WTC11 (cell line): ENCODE measurements at places on chromosomes 1 and 21. TPM values are rescaled to one million over a fixed set of nuclear protein-coding genes. Genes with fewer than 3 reads are reported as not detected.

DNA sequence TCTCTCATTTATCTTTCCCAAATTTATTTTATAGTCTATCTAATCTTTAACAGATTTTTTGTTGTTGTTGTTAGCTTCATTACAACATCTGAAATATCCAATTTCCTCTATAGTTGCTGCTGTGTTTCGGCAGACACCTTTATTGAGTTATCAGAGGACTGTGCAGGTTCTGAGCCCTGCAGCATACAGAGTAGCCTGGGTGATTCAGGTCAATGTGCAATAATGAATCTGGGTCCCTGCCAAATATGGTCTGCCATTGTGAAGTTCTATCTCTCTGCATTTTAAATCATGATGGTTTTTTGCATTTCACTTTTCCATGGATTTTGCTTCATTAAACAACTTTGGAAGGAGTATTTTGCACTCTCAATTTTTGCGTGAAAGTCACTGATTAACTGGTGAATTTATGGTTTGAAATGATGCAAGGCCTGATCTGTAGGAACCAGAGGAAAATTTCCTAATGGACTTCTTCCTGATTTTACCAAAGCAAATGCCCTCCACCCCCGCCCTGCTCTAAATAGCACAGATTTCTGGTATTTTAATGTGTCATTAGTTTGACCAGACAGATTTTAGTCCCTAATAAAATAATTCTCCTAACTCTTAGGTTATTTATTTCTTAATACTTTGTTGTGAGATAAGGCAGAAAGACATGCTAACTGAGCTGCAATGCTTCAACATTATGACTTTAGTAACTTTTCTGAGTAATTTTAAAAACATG, 402.3 kb downstream of the PTBP2 start:
- no peaks in the 10 kb centered on the region; the same call in none of the 2 replicates for H3K27me3 ChIP-seq

GRCh38 chr1:151048645-151049032, 1.1 kb downstream of the C1orf56 start:
- H3K27me3 ChIP-seq: no peaks in the 10 kb centered on the region
- H3K27ac ChIP-seq: no peak overlapping the region
- peaks cover 19% of the 10 kb centered on the region for H3K36me3 ChIP-seq
- DNase-seq: no peak

The GJA9 gene
- total RNA-seq: not detected in 3 replicates

The FAM229A gene
- 6.7 to 10.4 TPM (median 9.4 TPM) in 3 replicates for total RNA-seq

The GPA33 gene
- total RNA-seq: 0.25 to 0.63 TPM (median 0.27 TPM) in 3 replicates

DNA sequence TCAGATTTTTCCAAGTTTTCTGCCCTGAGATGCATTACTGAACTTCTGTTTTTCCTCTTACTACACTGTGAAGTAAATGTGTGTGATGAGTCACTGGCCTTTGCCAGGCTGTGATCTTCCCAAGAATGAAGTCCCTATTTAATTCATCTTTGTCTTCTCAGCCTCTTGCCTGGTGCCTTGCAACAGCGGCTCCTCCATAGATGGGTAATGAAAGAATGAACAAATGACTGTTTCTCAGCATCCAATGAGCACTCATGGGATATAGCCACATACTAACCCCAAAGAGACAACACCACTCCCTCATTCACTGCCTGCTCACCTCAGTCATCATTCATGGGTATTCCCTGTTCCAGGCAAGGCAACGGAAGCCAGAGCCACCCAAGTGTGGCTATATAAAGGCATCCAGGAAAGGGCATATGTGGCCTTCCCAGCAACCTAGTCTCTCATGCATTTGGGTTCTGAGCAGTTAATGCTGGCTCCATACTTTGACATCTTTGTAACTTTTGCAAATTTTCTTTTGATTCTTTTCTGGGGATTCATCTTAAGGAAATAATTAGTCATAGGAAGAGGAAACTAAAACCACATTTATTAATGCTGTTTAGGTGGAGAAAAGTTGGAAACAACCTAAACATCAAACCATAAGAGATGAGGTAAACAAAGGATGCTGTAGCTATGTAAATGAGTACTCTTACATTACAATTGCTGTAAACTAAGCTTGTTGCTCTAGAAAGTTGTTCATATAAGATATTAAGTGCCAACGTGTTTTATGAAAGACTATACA, 71.9 kb downstream of the HIVEP3 start:
- no peak for DNase-seq
- peaks cover 28% of the 10 kb centered on the region for H3K4me1 ChIP-seq
- H3K36me3 ChIP-seq: no peaks in the 10 kb centered on the region
- no peak overlapping the region for H3K4me3 ChIP-seq
- no peak overlapping the region for H3K27ac ChIP-seq

- 0 out of 2 replicates have a peak, but pooled peaks cover 1% of the 10 kb centered on the region for H3K36me3 ChIP-seq
- no peak overlapping the region for H3K4me3 ChIP-seq
- DNase-seq: no peak
- peaks cover 35% of the 10 kb centered on the region for H3K4me1 ChIP-seq
Measured at GRCh38 chr21:29613021-29613420, 314.3 kb downstream of the BACH1 start.

GRCh38 chr21:43859747-43860214, 5.2 kb upstream of the AGPAT3 start:
- no peak overlapping the region for H3K4me3 ChIP-seq
- DNase-seq: no peak
- H3K27me3 ChIP-seq: peaks cover 13% of the 10 kb centered on the region
- no peaks in the 10 kb centered on the region for H3K36me3 ChIP-seq
- H3K4me1 ChIP-seq: peaks cover 10% of the 10 kb centered on the region

The LCK gene
- total RNA-seq: 51.0 to 60.5 TPM (median 57.0 TPM) in 3 replicates

The FCRL6 gene
- not detected in 3 replicates for total RNA-seq

GRCh38 chr1:52364235-52364839, 1.7 kb downstream of the CC2D1B start:
- H3K27me3 ChIP-seq: no peaks in the 10 kb centered on the region; the same call in 1 of the 2 replicates
- DNase-seq: no peak
- peaks cover 25% of the 10 kb centered on the region for H3K4me1 ChIP-seq

The TRAPPC3 gene
- total RNA-seq: 48.9 to 52.5 TPM (median 52.0 TPM) in 3 replicates

DNA sequence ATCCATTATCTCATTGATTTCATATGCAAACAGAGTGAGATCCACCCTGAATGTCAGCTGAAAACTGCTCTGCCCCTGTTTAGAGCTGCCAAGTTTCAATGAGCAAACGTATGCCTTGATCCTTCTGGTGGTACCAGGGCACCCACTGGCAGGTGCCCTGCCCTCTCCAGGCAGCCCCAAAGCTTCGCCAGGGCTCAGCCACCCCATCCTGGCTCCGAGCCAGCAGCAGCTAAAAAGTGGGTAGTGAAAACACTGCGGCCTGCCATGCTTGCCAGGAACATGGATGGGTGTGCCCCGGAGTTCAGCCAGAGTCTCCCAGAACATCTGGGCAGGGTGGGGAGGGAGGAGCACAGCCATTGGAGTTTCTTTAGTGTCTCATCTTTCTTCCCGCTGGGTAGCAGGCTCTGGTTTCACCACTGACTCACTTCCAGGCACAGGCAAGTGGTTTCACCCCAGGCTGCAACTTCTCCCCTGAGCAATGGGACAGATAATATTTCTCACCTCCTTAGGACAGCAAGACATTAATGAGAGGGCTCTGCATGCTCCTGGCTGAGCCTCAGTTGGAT, 8.1 kb upstream of the LMX1A start:
- H3K27me3 ChIP-seq: peaks cover 39% of the 10 kb centered on the region
- no peaks in the 10 kb centered on the region for H3K36me3 ChIP-seq
- no peak for DNase-seq
- no peak overlapping the region for H3K4me3 ChIP-seq
- H3K4me1 ChIP-seq: peaks cover 12% of the 10 kb centered on the region

The PCP4 gene
- total RNA-seq: 1.4 to 2.1 TPM (median 1.6 TPM) in 3 replicates

The LCE2A gene
- not detected in 3 replicates for total RNA-seq
